Peyer's patch (tissue), 4 donors: ENCODE measurements at places on chromosomes 6 and 20. TPM values are rescaled to one million over a fixed set of nuclear protein-coding genes. Genes with fewer than 3 reads are reported as not detected.

DNA sequence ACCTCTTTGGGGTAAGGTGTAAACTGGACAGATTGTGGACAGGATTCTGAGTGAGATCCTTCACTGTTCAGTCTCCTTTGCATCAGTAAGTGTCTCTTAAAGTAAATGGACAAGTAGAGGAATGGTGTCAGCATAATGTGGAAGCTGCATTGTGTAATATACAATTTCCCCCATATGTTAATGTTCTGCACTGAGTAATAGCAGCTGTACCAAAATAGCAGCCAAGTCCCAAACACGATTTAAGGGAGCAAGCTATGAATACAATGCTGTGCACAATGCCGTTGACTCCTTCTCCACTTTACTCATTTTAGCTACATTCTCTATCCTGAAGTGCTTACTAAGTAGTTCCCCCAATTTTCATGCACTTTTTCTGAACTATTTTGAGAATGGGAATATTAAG lies 21.1 kb upstream of the TRIM26 start:
- H3K4me1 ChIP-seq = no peaks in the 10 kb centered on the region
- H3K36me3 ChIP-seq = no peaks in the 10 kb centered on the region
- H3K4me3 ChIP-seq = no peak overlapping the region
- H3K27ac ChIP-seq = no peak overlapping the region

GRCh38 chr6:138374815-138375214 lies 2.9 kb upstream of the SMIM28 start:
- DNase-seq = no peak
- no peaks in the 10 kb centered on the region for H3K36me3 ChIP-seq
- no peaks in the 10 kb centered on the region for H3K27me3 ChIP-seq

- no peaks in the 10 kb centered on the region for H3K27me3 ChIP-seq
- H3K4me3 ChIP-seq = no peak overlapping the region
- H3K27ac ChIP-seq = no peak overlapping the region
- DNase-seq = no peak
- no peaks in the 10 kb centered on the region for H3K36me3 ChIP-seq
- no peaks in the 10 kb centered on the region for H3K4me1 ChIP-seq
These were observed 236.9 kb upstream of the JAG1 start for GRCh38 chr20:10910535-10911178.

DNA sequence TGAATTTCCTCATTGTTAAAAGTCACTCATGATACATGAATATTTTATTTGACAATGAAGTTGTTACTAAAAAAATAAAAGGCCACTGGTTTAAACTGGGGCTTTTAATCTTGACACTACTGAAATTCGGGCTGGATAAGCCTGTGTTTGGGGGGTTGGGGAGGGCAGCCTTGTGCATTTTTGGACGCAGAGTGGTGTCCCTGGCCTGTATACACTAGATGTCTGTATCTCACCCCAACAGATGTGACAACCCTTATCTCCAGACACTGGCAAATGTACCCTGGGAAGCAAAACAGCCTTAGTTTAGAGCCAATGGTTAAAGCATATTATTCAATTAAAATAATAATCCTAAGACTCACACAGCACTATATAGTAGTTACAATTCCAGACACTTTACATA lies 24.8 kb downstream of the MAN1A1 start:
- no peak overlapping the region for H3K4me3 ChIP-seq
- no peak for DNase-seq
- no peaks in the 10 kb centered on the region for H3K27me3 ChIP-seq
- H3K36me3 ChIP-seq = no peaks in the 10 kb centered on the region
- no peak overlapping the region for H3K27ac ChIP-seq

- no peak for DNase-seq
- no peak overlapping the region for H3K27ac ChIP-seq
- H3K4me3 ChIP-seq = no peak overlapping the region
- no peaks in the 10 kb centered on the region for H3K27me3 ChIP-seq
- no peaks in the 10 kb centered on the region for H3K4me1 ChIP-seq
- H3K36me3 ChIP-seq = no peaks in the 10 kb centered on the region
These were observed 57.3 kb upstream of the CNKSR3 start for GRCh38 chr6:154567695-154568220.

DNA sequence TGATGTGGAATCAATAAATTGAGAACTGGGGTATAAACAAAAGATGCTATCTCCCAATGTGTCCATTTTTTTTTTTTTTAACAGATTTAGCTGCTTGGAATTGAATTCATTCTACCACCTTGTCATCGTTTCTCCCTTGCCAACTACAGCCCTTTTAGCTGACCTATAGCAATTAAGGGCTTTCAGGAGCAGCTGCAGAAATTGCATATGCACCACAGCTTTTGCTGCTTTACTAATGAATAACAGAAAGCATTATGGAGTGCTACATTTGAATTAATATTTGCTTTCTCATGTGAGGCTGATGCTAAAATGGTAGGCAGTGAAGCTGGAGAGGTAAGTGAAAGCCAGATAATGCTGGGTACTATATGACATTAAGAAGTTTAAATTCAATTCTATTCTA lies 5.7 kb downstream of the SESN1 start:
- H3K4me1 ChIP-seq = peaks cover 39% of the 10 kb centered on the region
- H3K36me3 ChIP-seq = no peaks in the 10 kb centered on the region

The PRL gene
- not detected for total RNA-seq

The PROKR2 gene
- not detected for total RNA-seq
